ENCODE measurements at places on chromosomes 12 and 14. TPM values are rescaled to one million over a fixed set of nuclear protein-coding genes. Genes with fewer than 3 reads are reported as not detected.

KRT72 gene
- not detected for total RNA-seq

NGB gene
- not detected for total RNA-seq

HAL gene
- 0.16 TPM for total RNA-seq

HOTAIR gene
- total RNA-seq, result not detected

FAIM2 gene
- 0.05 TPM for total RNA-seq

CPNE8 gene
- total RNA-seq, result 2.4 TPM

MDGA2 gene
- total RNA-seq, result not detected

SIX6 gene
- total RNA-seq, result not detected

AKAP3 gene
- 3.5 TPM for total RNA-seq

PRIMA1 gene
- not detected for total RNA-seq

MYH7 gene
- total RNA-seq, result 0.16 TPM

PPP1R13B gene
- total RNA-seq, result 11.7 TPM

FOXN4 gene
- not detected for total RNA-seq

HOXC10 gene
- total RNA-seq, result not detected

RERG gene
- not detected for total RNA-seq

KRT6C gene
- not detected for total RNA-seq

B4GALNT1 gene
- total RNA-seq, result 2.4 TPM

Measured in activated CD8-positive, alpha-beta memory T cell treated with anti-CD3 and anti-CD28 coated beads, Interleukin-2, amount 10 ng/mL, durations not matched to agents 7 days and 5 days (primary cell).